K562 (cell line): ENCODE measurements at places on chromosomes 5 and 9. TPM values are rescaled to one million over a fixed set of nuclear protein-coding genes. Genes with fewer than 3 reads are reported as not detected.

GRCh38 chr5:116559673-116560164 is 14.9 kb downstream of the SEMA6A start:
- H3K4me3 ChIP-seq: no peak overlapping the region
- no peaks in the 10 kb centered on the region for H3K36me3 ChIP-seq
- H3K4me1 ChIP-seq: no peaks in the 10 kb centered on the region
- peaks cover 5% of the 10 kb centered on the region; the same call in 1 of the 2 replicates for H3K27me3 ChIP-seq
- no peak overlapping the region for H3K27ac ChIP-seq

DNA sequence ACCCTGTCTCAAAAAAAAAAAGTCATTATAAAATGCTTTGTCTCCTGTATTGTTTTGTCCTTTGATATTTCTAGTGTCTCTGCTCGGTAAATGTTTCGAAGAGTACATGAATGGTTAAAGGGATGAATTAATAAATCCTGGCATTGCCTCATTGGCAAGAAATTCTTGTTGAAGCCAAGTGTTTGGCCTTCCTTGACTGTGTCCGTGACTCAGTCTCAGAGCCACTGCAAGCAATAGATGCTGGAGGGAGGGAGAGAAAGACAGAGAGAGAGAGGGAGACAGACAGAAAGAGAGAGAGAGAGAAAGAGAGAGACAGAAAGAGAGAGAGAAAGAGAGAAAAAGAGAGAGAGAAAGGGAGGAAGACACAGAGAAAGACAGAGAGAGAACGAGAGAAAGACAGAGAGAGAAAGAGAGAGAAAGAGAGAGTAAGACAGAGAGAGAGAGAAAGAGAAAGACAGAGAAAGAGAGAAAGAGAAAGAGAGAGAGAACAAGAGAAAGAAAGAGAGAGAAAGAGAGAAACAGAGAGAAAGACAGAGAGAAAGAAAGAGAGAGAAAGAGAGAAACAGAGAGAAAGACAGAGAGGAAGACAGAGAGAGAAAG is 72.5 kb upstream of the RXRA start:
- H3K4me3 ChIP-seq: no peak overlapping the region
- no peaks in the 10 kb centered on the region for H3K36me3 ChIP-seq
- H3K4me1 ChIP-seq: no peaks in the 10 kb centered on the region

- H3K4me1 ChIP-seq: no peaks in the 10 kb centered on the region
Measured at GRCh38 chr5:92242170-92242569, 859.1 kb upstream of the ARRDC3 start.

DNA sequence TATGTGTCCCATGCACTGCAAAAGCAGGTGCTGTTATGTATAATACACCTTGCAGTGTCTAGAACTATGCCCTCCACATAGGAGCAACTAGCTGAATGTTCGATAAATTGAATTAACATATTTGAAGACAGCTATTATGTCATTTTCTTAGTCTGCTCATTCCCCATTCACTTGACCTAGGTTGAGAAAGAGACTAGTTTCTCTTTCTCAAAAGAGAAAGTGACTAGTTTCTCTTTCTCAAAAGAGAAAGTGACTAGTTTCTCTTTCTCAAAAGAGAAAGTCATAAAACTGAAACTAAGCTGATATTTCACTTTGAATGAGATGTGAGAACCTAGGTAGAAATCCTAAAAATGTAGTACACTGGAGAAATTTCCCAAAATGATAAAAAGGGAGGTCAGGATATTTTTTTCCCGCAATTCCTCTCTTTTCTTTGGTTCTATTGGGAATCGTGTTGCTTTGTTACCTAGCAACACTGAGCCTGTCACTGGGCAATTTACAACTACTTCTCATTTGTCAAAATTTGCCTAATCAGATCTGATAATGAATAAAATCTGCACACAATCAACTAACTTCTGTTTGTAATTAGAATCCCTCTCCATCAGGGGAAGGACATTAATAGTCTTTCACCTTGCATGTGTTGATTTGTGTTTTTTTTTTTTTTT is 132.0 kb upstream of the GRIA1 start:
- H3K4me3 ChIP-seq: no peak overlapping the region
- no peak for DNase-seq
- no peaks in the 10 kb centered on the region for H3K4me1 ChIP-seq
- no peak overlapping the region for H3K27ac ChIP-seq
- no peaks in the 10 kb centered on the region for H3K36me3 ChIP-seq

- H3K27me3 ChIP-seq: no peaks in the 10 kb centered on the region
- DNase-seq: no peak
- no peaks in the 10 kb centered on the region for H3K36me3 ChIP-seq
Measured at GRCh38 chr9:21324047-21324446, 11.2 kb downstream of the KLHL9 start.

DNA sequence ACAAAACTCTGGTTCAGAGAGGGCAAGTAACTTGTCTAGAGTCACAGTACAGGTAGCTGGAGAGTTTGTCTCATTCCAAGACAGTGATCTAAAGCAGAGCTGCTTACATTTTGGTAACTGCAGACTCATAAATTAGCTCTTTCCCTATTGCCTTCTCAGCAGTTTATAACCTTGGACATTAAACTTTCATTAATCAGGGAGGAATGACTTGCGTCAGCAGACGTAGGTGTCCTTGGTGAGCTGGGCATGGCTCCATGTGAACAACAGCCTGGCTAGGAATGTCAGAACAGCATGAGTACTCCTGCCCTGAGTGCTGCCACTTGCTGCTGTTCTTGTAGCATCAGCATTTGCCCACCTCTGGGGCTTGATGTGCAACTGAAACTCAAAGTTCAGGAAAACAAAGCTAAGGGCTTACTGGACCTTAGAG is 2.2 kb upstream of the ALDOB start:
- H3K36me3 ChIP-seq: no peaks in the 10 kb centered on the region
- H3K4me1 ChIP-seq: no peaks in the 10 kb centered on the region
- no peak overlapping the region for H3K4me3 ChIP-seq
- no peak overlapping the region for H3K27ac ChIP-seq
- H3K27me3 ChIP-seq: peaks cover 11% of the 10 kb centered on the region; the same call in 2 of the 3 replicates

- no peaks in the 10 kb centered on the region; the same call in 1 of the 2 replicates for H3K4me1 ChIP-seq
- no peak overlapping the region for H3K4me3 ChIP-seq
- no peaks in the 10 kb centered on the region for H3K36me3 ChIP-seq
- H3K27ac ChIP-seq: peak overlapping the region; percentile 50; the same call in 2 of the 3 replicates
- DNase-seq: no peak
Measured at GRCh38 chr9:121218357-121219027, 16.8 kb upstream of the RAB14 start.

- H3K27me3 ChIP-seq: no peaks in the 10 kb centered on the region
- DNase-seq: peak; percentile 63
- H3K27ac ChIP-seq: no peak overlapping the region
- H3K4me3 ChIP-seq: no peak overlapping the region
- H3K36me3 ChIP-seq: no peaks in the 10 kb centered on the region
- H3K4me1 ChIP-seq: no peaks in the 10 kb centered on the region
Measured at GRCh38 chr5:148697180-148697808, 43.0 kb upstream of the HTR4 start.

GRCh38 chr9:84386753-84387152 is 46.2 kb upstream of the SLC28A3 start:
- no peak overlapping the region for H3K27ac ChIP-seq
- no peaks in the 10 kb centered on the region for H3K27me3 ChIP-seq
- no peaks in the 10 kb centered on the region for H3K36me3 ChIP-seq
- no peak for DNase-seq
- H3K4me1 ChIP-seq: peaks cover 4% of the 10 kb centered on the region; the same call in 2 of the 3 replicates
- H3K4me3 ChIP-seq: no peak overlapping the region

DNA sequence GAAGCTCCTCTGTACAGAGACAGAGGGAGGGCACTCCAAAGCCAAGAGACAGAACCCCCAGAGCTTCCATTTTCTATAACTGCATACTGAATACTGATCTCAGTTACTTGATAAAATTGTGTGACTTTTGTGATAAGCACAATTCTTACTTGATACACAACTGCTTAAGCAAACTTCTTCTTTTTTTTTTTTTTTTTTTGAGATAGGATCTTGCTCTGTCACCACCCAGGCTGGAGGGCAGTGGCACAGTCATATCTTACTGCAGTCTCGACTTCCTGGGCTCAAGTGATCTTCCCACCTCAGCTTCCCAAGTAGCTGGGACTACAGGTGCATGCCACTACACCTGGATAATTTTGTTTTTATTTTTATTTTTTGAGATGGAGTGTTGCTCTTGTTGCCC is 252.1 kb upstream of the ZNF608 start:
- H3K4me3 ChIP-seq: no peak overlapping the region
- no peaks in the 10 kb centered on the region for H3K36me3 ChIP-seq
- H3K4me1 ChIP-seq: no peaks in the 10 kb centered on the region; the same call in 1 of the 2 replicates
- no peaks in the 10 kb centered on the region for H3K27me3 ChIP-seq
- no peak for DNase-seq

- H3K27ac ChIP-seq: no peak overlapping the region
- DNase-seq: no peak
- no peak overlapping the region for H3K4me3 ChIP-seq
Measured at GRCh38 chr5:398475-399295, 44.3 kb upstream of the EXOC3 start.

DNA sequence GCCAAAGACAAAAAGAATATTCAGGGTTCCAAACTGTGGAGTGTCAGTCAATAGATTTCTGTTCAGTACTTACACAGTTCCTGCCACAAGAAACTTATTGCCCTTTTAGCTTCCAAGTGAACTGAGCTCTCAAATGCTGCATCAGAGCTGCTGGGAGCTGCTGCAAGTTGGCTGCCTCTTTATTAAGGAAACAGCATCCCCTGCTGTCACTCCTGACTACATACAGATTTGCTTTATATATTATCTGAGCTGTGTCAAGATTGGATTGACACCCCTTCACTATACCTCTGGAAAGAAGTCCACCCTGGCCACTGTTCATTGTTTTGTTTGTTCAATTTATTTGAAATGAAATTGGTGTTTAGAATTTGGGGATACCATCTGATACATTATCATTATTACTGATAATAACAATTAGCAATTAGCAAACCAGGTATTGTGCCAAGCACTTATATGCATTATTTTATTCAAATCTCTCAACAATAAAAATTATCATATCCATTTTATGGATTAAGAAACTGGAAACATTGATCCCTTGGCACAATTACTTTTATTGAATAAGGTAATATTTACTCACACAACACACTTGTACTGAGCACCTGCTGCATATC is 16.4 kb upstream of the C5orf58 start:
- H3K36me3 ChIP-seq: no peaks in the 10 kb centered on the region
- H3K27ac ChIP-seq: no peak overlapping the region
- no peaks in the 10 kb centered on the region for H3K4me1 ChIP-seq
- H3K27me3 ChIP-seq: peaks cover 5% of the 10 kb centered on the region
- no peak overlapping the region for H3K4me3 ChIP-seq

DNA sequence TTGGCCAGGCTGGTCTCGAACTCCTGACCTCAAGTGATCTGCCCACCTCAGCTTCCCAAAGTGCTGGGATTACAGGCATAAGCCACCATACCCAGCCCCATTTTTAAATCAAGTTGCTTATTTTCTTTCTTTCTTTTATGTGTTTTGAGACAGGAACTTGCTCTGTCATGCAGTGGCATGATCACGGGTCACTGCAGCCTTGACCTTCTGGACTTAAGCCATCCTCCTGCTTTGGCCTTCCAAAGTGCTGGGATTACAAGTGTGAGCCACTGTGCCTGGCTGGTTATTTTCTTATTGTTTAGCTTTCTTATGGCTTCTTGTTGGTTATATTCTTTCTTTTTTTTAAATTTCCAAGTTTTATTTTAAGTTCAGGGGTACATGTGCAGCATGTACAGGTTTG is 79.7 kb upstream of the C5orf63 start:
- no peaks in the 10 kb centered on the region for H3K36me3 ChIP-seq
- no peak for DNase-seq
- H3K27me3 ChIP-seq: no peaks in the 10 kb centered on the region; the same call in 2 of the 3 replicates
- no peak overlapping the region for H3K4me3 ChIP-seq
- no peaks in the 10 kb centered on the region for H3K4me1 ChIP-seq
- no peak overlapping the region for H3K27ac ChIP-seq

GRCh38 chr9:135958485-135958884 is 2.7 kb downstream of the UBAC1 start:
- H3K36me3 ChIP-seq: peaks cover 60% of the 10 kb centered on the region
- H3K27me3 ChIP-seq: no peaks in the 10 kb centered on the region
- peak overlapping the region; percentile 89 for H3K27ac ChIP-seq

GRCh38 chr9:29685531-29685930 is 2112.2 kb upstream of the C9orf72 start:
- H3K27ac ChIP-seq: no peak overlapping the region
- no peaks in the 10 kb centered on the region for H3K4me1 ChIP-seq
- no peaks in the 10 kb centered on the region for H3K27me3 ChIP-seq
- no peaks in the 10 kb centered on the region for H3K36me3 ChIP-seq
- DNase-seq: no peak

- H3K4me1 ChIP-seq: peaks cover 57% of the 10 kb centered on the region
- no peak overlapping the region for H3K4me3 ChIP-seq
- H3K27ac ChIP-seq: peak overlapping the region; percentile 82; the same call in 2 of the 3 replicates
- no peaks in the 10 kb centered on the region for H3K27me3 ChIP-seq
- peak; percentile 16 for DNase-seq
Measured at GRCh38 chr5:10703676-10704075, 57.4 kb downstream of the DAP start.

DNA sequence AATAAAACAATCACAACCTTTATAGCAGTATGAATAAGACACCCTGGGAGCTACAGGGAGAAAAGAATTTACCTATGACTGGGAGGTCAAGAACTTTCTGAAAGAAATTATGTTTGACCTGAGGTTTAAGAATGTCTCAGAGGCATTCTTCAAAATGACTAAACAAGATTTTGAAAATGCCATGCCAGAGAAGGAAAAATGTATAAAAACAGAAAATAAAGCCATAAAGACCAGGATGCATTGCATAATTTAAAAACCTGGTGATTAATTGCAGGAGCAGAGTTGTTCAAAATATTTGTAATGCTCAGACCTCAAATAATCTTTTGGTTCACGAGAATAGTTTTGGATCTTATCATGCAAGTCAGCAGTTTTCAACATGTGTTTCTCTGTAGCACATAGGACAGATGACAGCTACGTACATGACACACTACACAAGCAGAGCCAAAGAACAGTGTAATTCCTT is 954.7 kb upstream of the ARRDC3 start:
- no peak for DNase-seq
- H3K27ac ChIP-seq: no peak overlapping the region
- no peaks in the 10 kb centered on the region for H3K27me3 ChIP-seq
- H3K36me3 ChIP-seq: no peaks in the 10 kb centered on the region

GRCh38 chr9:88076286-88077070 is 61.8 kb downstream of the SPATA31C2 start:
- no peaks in the 10 kb centered on the region for H3K36me3 ChIP-seq
- H3K27me3 ChIP-seq: peaks cover 5% of the 10 kb centered on the region; the same call in 2 of the 3 replicates
- H3K27ac ChIP-seq: no peak overlapping the region
- no peak overlapping the region for H3K4me3 ChIP-seq

Gene ACOT12
- total RNA-seq: not detected in 2 replicates

Gene C5orf15
- 22.7 and 24.0 TPM in 2 replicates for total RNA-seq

Gene NR5A1
- 0.20 and 0.40 TPM in 2 replicates for total RNA-seq

Gene FLT4
- total RNA-seq: 0.24 and 0.47 TPM in 2 replicates

Gene TLX3
- total RNA-seq: not detected in 2 replicates

Gene CCL27
- total RNA-seq: 0.20 TPM in 1 of 2 replicates, not detected in the other

Gene PTGER4
- 0.11 and 0.31 TPM in 2 replicates for total RNA-seq

Gene SAXO1
- not detected in 2 replicates for total RNA-seq

Gene SLC6A7
- not detected in 2 replicates for total RNA-seq

Gene CDC20B
- total RNA-seq: not detected in 2 replicates

Gene LHFPL2
- 6.6 TPM in 2 replicates for total RNA-seq

Gene ABO
- 11.9 and 15.3 TPM in 2 replicates for total RNA-seq

Gene TRPM6
- 0.11 and 0.13 TPM in 2 replicates for total RNA-seq

Gene CDH9
- not detected in 2 replicates for total RNA-seq
